ENCODE measurements at places on chromosomes 7 and 10.

DNA sequence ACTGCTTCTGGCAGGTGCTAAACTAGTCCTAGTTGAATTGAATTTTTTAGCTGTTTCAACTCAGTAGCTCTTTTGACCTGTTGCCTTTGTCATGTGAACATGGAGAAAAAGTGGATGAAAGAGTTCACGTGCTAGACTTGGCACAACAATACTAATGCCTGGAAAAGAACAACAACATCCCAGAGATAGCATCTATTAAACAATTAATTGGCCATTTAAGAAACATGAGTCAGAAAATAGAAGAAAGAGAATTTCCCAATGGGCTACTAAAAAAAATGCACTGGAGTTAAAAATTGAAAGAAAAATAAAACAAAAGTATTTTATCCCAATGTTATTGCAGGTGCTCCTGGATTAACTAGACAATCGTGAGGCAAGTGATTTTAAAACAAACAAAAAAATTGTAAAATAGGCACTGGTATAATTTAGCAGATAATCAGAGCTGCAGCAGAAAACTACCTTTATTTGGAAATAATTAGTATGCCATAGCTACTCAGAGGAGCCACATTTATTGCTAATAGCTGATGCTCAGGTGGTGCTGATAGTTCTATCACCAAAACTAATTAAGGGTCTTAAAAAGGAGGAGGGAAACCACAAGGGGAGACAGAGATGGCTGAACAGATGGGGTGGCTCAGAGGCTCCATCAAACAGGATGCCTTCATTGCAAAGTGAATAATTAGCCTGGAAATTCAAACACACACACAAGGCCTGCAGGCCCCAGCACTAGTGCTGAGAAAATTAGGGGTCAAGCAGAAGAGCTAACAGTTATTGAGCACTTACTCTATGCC is 17.6 kb downstream of the CCDC71L start:
- no peak for DNase-seq

DNA sequence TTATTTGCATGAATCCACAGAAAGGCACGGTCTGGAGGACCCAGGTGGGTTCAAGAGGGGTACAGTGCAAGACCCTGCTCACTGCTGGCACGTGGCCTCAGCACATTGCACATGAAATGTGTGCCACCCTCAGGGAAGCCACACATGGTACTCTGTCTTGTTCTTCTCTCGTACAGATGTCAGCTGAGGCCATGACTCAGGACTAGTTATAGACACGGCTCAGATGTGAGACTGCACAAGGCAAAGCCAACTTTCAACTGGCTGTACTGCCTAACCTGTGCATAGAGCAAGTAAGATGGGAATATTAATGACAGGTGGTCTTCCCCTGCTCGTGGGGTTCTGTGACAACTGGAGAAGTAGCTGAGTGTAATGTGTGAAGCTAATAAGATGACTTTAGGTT is 249.4 kb upstream of the CTBP2 start:
- no peak for DNase-seq

DNA sequence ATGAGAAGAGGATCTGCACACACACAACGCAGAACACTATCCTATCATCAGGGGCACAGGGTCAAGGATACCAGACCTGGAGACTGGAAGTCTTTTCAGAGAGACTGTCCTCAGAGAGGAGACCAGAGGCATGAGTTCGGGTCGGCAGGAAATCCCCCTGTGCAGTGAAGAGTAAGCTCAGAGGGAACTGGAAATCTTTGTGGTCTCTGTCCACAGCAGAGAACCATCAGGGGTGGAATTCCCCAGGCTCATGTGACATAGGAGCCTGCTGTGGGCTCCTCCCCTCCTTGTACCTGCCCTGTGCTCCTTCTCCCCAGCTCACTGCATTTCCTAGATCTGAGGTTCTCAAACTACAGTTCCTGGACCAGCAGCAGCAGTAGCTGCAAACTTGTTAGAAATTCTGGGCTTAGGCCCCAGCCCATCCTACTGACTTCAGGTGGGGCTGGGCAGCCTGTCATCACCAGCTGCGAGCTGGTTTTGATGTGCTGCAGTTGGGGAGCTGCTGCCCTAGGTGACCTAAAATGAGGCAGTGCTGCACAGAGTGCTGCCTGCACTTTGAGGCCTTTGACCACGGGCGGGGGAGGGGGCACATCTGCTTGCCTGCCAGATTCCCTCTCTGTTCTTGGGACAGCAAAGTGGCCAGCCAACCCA is 2.4 kb downstream of the ZMIZ2 start:
- DNase-seq, result no peak

DNA sequence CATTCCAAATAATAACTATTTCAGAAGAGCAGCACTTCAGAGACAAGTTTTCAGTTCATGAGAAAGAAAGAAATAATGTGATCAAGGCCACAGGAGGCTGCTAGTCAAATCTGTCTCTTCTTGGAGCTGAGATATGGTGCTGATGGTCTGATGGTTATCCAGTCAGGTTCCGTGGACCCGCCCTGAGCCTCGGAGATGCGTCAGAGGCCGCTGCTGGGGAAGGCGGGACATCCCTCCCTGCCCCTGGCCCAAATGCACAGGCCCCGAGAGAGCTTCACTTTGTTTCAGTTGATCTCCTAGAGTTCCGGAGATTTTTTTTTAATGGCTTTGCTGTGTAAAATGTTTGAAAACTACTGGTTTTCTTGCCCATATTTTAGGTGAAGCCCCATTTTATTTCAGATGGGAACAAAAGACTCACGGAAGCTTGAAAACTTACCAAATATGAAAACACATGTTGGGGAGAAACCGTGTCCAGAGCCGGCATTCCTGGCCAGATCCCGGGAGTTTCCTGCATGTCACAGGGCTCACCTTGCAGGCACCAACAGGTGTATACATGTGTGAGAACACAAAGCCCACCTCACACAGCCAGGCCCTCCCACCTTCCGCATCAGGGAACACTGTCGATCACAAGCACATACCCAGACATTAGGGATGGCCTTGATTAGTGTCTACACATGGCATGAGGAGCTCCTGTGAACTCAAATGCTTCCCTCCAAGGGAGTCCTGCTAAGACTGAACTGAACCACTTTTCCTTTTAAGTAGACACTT is 499.0 kb downstream of the TCERG1L start:
- DNase-seq, result no peak

- no peak for DNase-seq
Observed at GRCh38 chr10:3784510-3785250, at the start of gene KLF6. KLF6 (minus strand) TSS chr10:3785209; CDS start chr10:3785014, 195 bp downstream.

DNA sequence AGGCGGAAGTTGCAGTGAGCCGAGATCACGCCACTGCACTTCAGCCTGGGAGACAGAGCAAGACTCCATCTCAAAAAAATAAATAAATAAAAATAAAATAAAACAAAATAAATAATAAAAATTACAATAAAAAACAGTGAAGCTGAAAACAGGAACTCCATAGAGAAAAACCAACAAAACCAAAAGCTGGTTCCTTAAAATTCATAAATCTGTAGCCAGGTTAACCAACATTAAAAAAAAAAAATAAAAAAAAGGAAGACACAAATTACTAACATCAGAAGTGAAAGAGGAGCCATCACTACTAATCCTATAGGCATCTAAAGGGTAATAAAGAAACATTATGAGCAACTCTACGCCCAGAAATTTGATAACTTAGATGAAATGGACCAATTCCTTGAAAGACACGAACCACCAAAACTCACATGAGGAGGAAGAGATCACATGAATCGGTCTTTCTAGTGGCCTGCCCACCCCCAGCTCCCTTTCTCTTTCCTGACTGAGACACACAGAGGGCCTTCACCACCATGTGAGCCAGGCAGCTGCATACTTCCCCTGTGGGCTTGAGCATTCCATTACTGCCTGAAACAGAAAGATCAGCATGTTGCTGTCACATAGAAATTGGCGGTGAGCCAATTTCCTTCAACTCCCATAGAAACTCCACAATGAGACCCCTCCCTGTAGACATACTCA is 208.7 kb downstream of the MAD1L1 start:
- DNase-seq, result no peak

- no peak for DNase-seq
Observed at GRCh38 chr7:86643561-86644281, at the start of gene GRM3. GRM3 (plus strand) TSS chr7:86643909; CDS start chr7:86765146, 121,237 bp downstream.

DNA sequence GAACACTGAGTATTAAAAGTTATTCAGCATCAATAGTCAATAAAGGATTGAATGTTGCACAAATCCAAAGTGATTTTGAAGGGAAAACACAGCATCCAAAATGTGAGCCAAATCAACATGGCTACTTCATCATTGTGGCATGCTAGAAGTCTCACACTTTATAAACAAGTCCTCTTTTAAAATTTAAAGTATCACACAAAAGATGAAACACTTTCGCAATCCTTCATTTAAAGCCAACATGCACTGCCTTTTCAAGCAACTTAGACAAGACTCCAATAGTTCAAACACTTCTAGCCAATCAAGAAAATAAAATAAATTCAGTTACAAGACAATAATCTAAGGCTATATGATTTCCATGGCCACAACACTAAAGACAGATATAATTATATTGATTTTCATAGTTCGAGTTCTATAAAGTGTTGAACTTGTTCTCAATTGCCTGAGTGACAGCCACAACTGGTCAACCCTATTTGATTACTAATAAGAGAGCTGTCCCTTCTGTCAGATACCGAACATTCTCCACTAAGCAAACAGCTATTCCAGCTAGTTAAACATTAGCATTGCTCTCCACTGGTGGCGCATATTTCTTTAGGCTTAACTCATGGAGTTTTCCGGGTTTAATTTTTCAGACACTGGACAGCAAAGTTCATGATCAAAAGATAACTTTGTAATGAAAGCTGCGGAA is 8.3 kb downstream of the EBF3 start:
- DNase-seq, result no peak

- DNase-seq, result no peak
Observed at GRCh38 chr10:31836569-31837406, 91.8 kb downstream of the ARHGAP12 start.
